ENCODE measurements at places on chromosomes 6 and 20. TPM values are rescaled to one million over a fixed set of nuclear protein-coding genes. Genes with fewer than 3 reads are reported as not detected.

DNA sequence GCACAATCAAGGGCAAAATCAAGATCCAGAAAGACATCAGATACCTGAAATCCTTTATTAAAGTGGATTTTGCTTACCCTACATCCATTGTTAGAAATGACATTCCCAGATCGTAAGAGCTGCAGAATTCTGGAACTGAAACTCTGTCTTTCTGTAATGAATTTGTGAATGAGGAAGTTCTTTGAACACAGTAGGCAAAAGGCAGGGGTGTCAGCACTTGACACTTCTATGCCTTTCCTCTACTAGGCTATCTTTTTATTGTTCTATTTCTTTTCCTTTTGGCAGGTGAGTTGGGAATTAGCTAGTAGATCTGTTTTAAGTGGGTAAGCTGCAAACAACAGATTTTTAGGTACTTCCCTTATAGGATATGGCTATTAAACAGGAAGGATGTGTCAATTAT is 126.3 kb downstream of the CARMIL1 start:
- H3K4me1 ChIP-seq = peaks cover 7% of the 10 kb centered on the region
- H3K27ac ChIP-seq = no peak overlapping the region
- H3K27me3 ChIP-seq = no peaks in the 10 kb centered on the region
- no peak for DNase-seq
- no peak overlapping the region for H3K4me3 ChIP-seq

- peaks cover 23% of the 10 kb centered on the region for H3K36me3 ChIP-seq
- H3K27me3 ChIP-seq = peaks cover 2% of the 10 kb centered on the region
- peak overlapping the region; percentile 91 for H3K27ac ChIP-seq
- H3K4me3 ChIP-seq = peak overlapping the region; percentile 82
- DNase-seq = peak; percentile 52
These were observed 381 bp upstream of the PEX7 start for GRCh38 chr6:136822046-136822375.

DNA sequence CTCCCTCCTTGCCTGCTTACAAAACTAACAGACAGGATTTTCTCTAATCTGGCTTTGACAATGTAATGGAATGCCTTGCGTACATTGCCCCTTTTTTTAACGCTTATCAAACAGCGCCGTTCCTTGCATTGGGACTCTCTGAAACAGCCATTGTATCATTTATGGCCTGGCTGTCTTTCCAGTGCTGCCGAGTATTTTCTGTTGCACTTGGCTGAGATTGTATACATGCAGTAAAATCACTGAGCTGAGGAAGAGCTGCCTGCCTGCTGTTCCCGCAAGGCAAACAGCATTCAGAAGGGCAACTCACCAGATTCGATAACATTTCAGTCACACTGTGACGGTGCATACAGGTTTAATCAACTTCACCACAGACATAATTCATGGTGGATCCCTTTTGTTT is 106.0 kb downstream of the SH3BGRL2 start:
- peaks cover 7% of the 10 kb centered on the region for H3K27me3 ChIP-seq
- H3K4me3 ChIP-seq = no peak overlapping the region
- no peak overlapping the region for H3K27ac ChIP-seq
- no peaks in the 10 kb centered on the region for H3K36me3 ChIP-seq
- H3K4me1 ChIP-seq = no peaks in the 10 kb centered on the region
- no peak for DNase-seq

GRCh38 chr6:96420294-96420693 is 101.3 kb upstream of the UFL1 start:
- DNase-seq = no peak
- no peak overlapping the region for H3K4me3 ChIP-seq
- no peaks in the 10 kb centered on the region for H3K4me1 ChIP-seq
- H3K36me3 ChIP-seq = peaks cover 4% of the 10 kb centered on the region

GRCh38 chr6:71393471-71393870 is 104.9 kb downstream of the OGFRL1 start:
- H3K4me1 ChIP-seq = peaks cover 4% of the 10 kb centered on the region
- peaks cover 14% of the 10 kb centered on the region for H3K27me3 ChIP-seq
- no peak overlapping the region for H3K27ac ChIP-seq
- H3K36me3 ChIP-seq = no peaks in the 10 kb centered on the region

DNA sequence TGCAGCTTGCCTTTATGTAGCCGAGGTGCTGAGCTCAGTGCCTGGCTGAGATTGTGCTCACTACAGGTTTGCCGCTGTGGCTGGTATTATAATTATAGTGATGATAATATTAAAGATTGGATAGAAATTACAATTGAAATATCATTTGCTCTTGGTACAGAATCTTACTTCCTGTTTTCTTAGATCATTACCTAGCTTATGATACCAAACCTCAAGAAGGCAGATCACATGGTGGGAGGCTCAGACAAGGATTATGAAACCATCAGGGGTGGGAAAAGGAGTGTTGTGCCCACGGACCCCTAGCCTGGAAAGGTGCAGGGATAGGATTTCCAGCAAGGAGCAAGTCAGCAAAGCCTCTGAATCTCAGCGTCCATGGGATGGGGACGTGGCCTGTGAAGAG is 70.6 kb downstream of the IGF2R start:
- no peak for DNase-seq
- H3K36me3 ChIP-seq = peaks cover 54% of the 10 kb centered on the region
- H3K4me3 ChIP-seq = no peak overlapping the region
- peaks cover 8% of the 10 kb centered on the region for H3K4me1 ChIP-seq

DNA sequence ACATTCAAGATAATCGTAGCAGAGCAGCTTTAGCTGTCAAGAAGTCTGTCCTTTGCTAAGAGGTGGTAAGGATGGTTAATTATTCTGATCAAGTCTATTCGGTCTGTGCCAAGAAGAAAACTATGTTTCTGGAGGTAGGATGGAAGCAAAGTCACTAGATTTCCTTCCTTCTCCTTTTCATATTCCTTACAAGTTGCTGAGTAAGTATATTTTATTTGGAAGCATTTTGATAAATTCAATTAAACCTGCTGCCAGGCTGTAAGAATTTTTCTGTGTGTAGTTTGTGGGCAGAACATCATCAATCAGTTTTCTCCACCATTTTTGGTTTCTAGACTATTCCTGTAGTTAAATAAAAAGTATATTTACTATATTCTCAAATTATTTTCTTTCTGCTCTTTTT is 311.3 kb downstream of the PRKN start:
- H3K4me3 ChIP-seq = no peak overlapping the region
- H3K27me3 ChIP-seq = no peaks in the 10 kb centered on the region
- H3K27ac ChIP-seq = no peak overlapping the region
- no peak for DNase-seq

- no peaks in the 10 kb centered on the region for H3K36me3 ChIP-seq
- no peak overlapping the region for H3K4me3 ChIP-seq
- H3K27me3 ChIP-seq = peaks cover 2% of the 10 kb centered on the region
- no peaks in the 10 kb centered on the region for H3K4me1 ChIP-seq
These were observed 152.8 kb downstream of the TAF4 start for GRCh38 chr20:61912665-61913422.

GRCh38 chr20:48679599-48679998 is 148.2 kb downstream of the PREX1 start:
- no peak for DNase-seq
- H3K27me3 ChIP-seq = no peaks in the 10 kb centered on the region
- no peak overlapping the region for H3K27ac ChIP-seq
- peaks cover 13% of the 10 kb centered on the region for H3K36me3 ChIP-seq
- H3K4me1 ChIP-seq = no peaks in the 10 kb centered on the region

DNA sequence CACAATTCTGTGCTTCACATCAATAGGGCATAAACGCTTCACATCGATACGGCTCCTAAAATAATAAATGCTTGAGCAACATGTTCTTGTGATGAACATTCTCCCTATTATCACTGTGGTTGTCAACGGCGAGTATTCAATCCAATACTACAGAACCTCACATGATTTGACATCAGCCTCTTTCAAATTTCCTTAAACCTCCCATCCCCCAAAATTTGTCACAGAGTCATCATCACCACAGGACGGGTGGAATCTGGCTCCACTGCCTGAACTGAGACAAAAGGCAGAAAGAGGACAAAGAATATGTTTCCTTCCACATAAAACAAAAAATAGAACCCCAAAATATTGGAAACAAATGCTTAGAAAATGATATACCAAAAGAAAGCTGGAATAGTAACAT is 7.3 kb downstream of the THEMIS start:
- DNase-seq = peak; percentile 63
- peaks cover 58% of the 10 kb centered on the region for H3K4me1 ChIP-seq
- H3K27ac ChIP-seq = peak overlapping the region; percentile 96
- peaks cover 25% of the 10 kb centered on the region for H3K36me3 ChIP-seq

- peaks cover 9% of the 10 kb centered on the region for H3K27me3 ChIP-seq
- no peak overlapping the region for H3K4me3 ChIP-seq
- no peaks in the 10 kb centered on the region for H3K4me1 ChIP-seq
These were observed 69.3 kb upstream of the STMND1 start for GRCh38 chr6:17032590-17032987.

DNA sequence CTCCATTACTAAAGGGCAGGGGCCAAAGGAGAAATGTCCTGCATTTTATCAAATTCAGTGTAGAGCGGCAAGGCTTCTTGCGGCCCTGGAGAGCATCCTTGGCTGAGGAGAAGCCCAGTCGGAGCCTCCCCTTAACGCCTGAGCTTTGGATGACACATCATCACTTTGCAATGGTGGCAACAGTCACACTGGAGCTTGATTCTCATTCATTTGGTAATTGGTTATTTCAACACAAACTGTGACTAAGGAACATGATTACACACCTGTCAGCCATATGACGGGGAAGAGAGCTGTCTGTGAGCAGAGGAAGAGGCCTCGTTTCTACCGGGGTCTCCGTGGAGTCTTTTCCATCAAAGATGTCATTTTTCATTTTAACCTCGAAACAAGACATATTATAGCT is 81.4 kb downstream of the SOBP start:
- no peaks in the 10 kb centered on the region for H3K36me3 ChIP-seq
- no peak overlapping the region for H3K4me3 ChIP-seq
- DNase-seq = no peak
- no peaks in the 10 kb centered on the region for H3K4me1 ChIP-seq

DNA sequence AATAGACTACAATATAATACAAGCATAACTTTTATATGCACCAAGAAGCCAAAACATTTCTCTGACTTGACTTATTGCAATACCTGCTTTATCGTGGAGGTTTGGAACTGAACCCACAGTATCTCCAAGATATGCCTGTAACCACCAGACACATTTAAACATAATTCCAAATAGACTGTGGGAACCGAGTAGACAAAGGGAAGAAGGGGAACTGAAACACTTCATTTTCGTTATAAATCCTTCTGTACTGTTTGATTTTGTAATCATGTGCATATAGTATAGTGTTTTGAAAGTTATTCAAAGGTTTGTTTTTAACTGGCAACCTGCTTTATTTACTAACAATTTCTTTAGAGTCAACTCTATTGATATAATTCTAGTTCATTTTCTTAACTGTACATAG is 154.9 kb upstream of the BEND6 start:
- H3K4me1 ChIP-seq = no peaks in the 10 kb centered on the region
- H3K27me3 ChIP-seq = peaks cover 2% of the 10 kb centered on the region
- no peak overlapping the region for H3K27ac ChIP-seq

GRCh38 chr20:48329031-48329615 is 498.7 kb downstream of the PREX1 start:
- H3K36me3 ChIP-seq = no peaks in the 10 kb centered on the region
- no peak overlapping the region for H3K4me3 ChIP-seq
- H3K27me3 ChIP-seq = peaks cover 5% of the 10 kb centered on the region
- no peaks in the 10 kb centered on the region for H3K4me1 ChIP-seq
- no peak for DNase-seq
- H3K27ac ChIP-seq = no peak overlapping the region

DNA sequence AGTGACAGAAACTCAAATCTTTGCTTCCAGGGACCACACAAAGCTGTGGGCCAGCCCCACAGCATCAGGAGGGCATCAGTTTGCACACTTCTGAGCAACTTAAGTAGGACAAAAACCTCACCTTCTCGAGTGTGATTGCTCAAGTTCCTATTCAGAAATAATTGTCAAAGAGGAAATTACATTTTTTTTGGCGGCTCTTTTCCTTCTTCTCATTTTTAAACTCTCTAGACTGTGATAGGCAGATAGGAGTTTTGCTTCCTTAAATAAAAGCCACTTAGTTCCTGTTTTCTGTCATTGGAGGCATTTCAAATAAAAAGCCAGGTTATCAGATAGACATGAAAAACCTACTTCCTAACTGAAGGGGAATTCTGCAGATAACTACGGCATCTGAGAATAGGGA is 11.2 kb upstream of the TAGAP start:
- peak overlapping the region; percentile 13 for H3K4me3 ChIP-seq
- DNase-seq = no peak
- no peaks in the 10 kb centered on the region for H3K36me3 ChIP-seq
- peaks cover 67% of the 10 kb centered on the region for H3K4me1 ChIP-seq
- no peaks in the 10 kb centered on the region for H3K27me3 ChIP-seq

DNA sequence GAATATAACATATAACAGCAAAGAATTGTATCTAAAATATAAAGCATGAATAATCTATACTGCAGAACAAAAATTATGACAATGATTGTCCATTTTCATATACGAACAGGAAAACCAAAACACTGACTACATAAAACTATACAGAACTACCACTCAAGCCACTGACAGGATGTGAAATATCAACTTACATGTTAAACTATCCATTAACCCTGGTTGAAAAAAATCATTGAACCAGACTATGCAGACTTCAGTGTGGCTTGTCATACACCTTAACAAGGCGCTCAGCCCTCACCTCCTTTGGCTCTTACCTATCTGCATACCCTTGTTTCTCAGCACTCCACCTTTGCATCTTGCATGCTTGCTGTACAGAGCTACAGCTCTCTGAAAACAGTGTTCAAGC is 34.9 kb downstream of the ASCC3 start:
- H3K27me3 ChIP-seq = no peaks in the 10 kb centered on the region
- peaks cover 26% of the 10 kb centered on the region for H3K36me3 ChIP-seq
- H3K27ac ChIP-seq = no peak overlapping the region
- H3K4me1 ChIP-seq = peaks cover 27% of the 10 kb centered on the region
- no peak overlapping the region for H3K4me3 ChIP-seq
- DNase-seq = no peak

DNA sequence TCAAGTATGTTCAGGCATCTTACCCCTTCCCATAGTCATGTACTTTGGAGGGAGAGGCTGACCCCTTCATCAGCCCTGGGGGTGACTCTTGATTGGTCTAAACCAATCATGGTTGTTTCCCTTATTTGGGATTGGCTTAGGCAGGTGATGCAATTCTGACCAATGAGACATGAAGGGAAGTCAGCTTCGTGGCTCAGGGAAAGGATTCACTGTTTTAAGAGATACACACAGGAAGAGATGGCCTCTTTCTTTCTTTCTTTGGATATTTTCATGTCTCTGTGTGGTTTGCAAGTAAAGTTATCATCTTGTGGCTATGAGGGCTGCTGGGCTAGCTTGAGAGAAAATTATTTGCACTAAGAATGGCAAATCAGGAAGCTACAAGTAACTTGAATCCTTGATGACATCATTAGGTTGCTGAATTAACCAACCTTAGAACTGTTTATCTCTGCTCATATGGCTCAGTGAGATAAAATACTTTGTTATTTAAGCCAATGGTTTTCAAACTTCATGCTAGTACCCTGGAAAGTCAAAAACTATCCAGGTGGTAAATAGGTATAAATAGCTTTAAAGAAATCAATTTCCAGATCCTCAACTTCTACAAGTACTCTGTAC is 144.2 kb upstream of the CENPW start:
- H3K27ac ChIP-seq = no peak overlapping the region
- no peak overlapping the region for H3K4me3 ChIP-seq
- H3K27me3 ChIP-seq = no peaks in the 10 kb centered on the region

Gene PTCHD4
- not detected for total RNA-seq

Gene CHRNA4
- total RNA-seq = not detected

Gene GSTA1
- not detected for total RNA-seq

Gene UNC5CL
- total RNA-seq = 1.8 TPM

Gene CNR1
- not detected for total RNA-seq

Gene MYBL2
- 113 TPM for total RNA-seq

Gene ELOVL4
- 1.6 TPM for total RNA-seq

Gene CTAGE9
- not detected for total RNA-seq
